ENCODE measurements at places on chromosomes 3 and 15.

DNA sequence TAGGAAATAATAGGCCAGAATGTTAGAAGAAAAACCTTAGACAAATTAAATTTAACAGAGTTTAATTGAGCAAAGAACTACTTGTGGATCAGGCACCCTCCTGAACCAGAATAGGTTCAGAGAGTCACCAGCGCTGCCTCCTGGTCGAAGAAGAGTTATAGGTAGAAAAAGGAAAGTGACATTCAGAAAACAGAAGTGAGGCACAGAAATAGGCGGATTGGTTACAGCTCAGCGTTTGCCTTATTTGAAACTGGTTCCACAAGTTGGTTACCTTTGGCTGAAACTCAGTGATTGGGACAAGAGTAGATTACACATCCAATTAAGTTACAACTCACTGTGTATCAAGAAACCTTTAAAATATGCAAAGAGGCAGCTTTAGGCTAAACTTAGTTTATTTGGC lies 4.4 kb downstream of the AADAC start:
- no peak for DNase-seq

GRCh38 chr15:101113114-101114005 lies 138.5 kb downstream of the CHSY1 start:
- no peak for DNase-seq

DNA sequence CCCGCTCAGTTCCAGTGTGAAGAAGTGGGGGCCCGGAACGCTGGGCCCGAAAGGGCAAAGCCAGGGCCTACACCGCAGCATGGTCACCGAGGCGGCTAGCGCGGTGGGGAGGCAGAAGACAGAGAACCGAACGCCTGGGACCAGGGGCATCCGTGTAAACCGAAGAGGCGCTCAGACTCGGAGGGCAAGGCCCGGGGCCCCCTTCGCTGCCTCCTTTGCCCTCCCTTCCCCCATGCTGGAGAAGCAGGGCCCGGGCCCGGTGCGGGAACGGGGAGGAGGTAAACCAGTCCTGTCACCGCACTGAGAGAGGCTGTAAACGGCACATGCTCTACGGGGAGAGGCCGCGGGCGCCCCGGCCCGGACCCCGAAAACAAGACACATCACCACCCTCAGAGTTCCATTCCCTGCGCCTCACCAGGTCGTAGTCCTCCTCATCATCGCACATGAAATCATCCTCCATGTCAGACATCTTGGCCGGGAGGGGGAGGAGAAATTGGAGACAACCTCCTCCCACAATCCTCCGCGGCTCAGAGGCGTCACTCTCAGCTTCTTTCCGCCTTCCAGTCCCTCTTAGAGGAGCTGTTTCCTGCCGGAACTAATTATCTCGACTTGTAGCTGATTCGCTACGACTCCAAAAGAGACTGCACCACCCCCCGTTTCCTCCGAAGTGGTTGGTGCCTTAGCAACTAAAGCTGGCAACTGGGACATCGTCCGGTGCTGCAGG lies at the start of gene COPS2:
Gene COPS2, minus strand, starts transcription at position 490 of the 724 bp plus-strand sequence. Its CDS starts 21 bp downstream, at position 469.
- peak; percentile 92 for DNase-seq

DNA sequence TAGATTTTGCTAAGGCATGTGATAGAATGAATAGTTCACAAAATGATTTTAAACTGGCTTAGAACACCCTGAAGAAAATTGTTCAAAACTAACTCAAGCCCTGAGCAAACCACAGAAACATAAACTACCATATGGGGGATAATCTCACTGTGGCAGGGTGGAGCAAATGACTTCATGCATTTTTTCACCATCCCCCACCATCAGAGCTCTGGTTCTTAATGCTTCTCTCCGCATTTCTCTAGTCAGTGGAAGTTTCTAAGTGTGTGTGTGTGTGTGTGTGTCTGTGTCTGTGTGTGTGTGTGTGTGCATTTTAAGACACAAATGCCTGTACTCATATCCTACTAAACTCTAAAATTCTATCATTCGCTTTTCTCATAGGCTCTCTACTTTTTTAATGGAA lies 107.1 kb upstream of the PHLDB2 start:
- DNase-seq = no peak

DNA sequence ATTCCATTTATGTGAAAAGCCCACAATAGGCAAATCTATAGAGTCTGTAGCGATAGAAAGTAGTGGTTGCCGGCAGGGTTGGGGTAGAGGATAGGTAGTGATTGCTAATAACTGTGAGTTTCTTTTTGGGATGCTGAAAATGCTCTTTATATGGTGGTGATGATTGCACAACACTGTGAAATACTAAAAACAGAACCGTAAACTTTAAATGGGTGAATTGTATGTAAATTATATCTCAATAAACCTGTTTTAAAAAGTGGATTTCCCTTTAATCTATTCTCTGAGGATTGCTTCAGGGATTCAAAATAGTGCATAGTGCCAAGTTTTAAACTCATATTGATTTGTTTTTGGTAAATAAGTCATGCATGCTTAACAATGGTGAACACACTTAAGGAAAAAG lies 140.2 kb downstream of the LPP start:
- DNase-seq = no peak

DNA sequence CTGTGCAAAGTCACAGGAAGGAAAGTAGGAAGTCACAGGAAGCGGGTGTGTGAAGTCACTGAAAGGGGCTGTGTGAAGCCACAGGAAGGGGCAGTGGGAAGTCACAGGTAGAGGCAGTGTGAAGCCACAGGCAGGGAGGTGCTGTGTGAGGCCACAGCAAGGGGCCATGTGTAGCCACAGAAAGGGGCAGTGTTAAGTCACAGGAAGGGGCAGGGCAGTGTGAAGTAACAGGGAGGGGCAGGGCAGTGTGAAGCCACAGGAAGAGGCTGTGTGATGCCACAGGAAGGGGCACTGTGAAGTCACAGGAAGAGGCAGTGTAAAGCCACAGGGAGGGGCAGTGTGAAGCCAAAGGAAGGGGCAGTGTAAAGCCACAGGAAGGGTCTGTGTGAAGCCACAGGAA lies 36.5 kb downstream of the GASK1A start:
- DNase-seq = no peak
